ENCODE measurements at places on chromosomes 4 and X. TPM values are rescaled to one million over a fixed set of nuclear protein-coding genes. Genes with fewer than 3 reads are reported as not detected.
A peak's percentile ranks its signal among the peaks of the same experiment; 100 is the strongest.

CCSER1 gene
- total RNA-seq, result not detected

GRCh38 chrX:148723551-148723950 is 223.1 kb downstream of the AFF2 start:
- H3K27me3 ChIP-seq, result peaks cover 7% of the 10 kb centered on the region
- no peak overlapping the region for H3K4me3 ChIP-seq
- H3K36me3 ChIP-seq, result no peaks in the 10 kb centered on the region
- no peak overlapping the region for H3K27ac ChIP-seq
- no peaks in the 10 kb centered on the region for H3K4me1 ChIP-seq
- no peak for DNase-seq

DNA sequence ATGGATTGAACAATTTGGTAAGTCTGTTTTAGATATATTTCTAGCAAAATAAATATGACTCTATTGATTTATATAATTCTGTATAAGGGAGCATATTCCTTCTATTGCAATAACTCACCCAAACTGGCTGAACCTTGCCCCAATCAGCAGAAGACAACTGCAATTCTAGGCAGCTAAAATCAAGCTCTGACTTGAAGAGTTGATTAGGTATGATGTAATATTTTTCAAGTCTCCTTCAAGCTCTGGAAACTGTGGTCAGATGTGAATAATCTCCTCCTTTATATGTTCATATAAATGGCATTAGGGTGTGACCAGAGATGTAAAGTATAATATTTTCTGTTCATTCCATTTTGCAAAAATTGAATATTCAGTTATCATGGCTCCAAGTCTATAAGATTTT is 8.2 kb downstream of the RASSF6 start:
- no peaks in the 10 kb centered on the region for H3K4me1 ChIP-seq
- no peak overlapping the region for H3K4me3 ChIP-seq

GRCh38 chrX:264634-265455 is 16.3 kb upstream of the PLCXD1 start:
- no peaks in the 10 kb centered on the region for H3K27me3 ChIP-seq
- H3K36me3 ChIP-seq, result no peaks in the 10 kb centered on the region
- H3K4me3 ChIP-seq, result no peak overlapping the region
- H3K4me1 ChIP-seq, result no peaks in the 10 kb centered on the region
- no peak overlapping the region for H3K27ac ChIP-seq

- peaks cover 19% of the 10 kb centered on the region for H3K27me3 ChIP-seq
- no peak overlapping the region for H3K4me3 ChIP-seq
- peak; percentile 10 for DNase-seq
- H3K27ac ChIP-seq, result no peak overlapping the region
Measured at GRCh38 chr4:112031712-112032328, 113.4 kb upstream of the FAM241A start.

FAM241A gene
- total RNA-seq, result 4.2 TPM
